ENCODE measurements at places on chromosomes 5 and 9.
A peak's percentile ranks its signal among the peaks of the same experiment; 100 is the strongest.

GRCh38 chr9:95570150-95570549 is 53.4 kb upstream of the PTCH1 start:
- DNase-seq, result peak; percentile 13

GRCh38 chr5:10663489-10664179 is 97.4 kb downstream of the DAP start:
- peak; percentile 61 for DNase-seq

DNA sequence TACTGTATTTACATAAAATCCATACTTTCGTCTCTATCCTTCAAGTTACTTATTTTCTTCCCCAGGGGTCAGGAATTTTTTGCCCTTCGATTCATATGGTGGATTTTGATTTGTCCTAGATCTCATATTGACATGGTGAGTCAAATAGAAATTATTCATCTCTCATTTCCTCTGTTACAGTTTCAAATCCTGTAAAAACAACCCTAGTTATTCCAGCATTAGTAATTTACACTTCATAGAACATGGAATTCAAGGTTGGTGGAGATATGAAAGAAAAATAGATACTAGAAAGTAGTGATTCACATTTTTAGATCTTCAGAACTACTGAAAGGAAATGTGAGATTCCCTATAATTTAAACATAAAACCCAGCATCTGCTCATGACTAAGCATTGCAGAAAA is 1331.0 kb upstream of the CDH9 start:
- DNase-seq, result no peak

GRCh38 chr9:86901511-86901910 is 45.8 kb downstream of the GAS1 start:
- no peak for DNase-seq

DNA sequence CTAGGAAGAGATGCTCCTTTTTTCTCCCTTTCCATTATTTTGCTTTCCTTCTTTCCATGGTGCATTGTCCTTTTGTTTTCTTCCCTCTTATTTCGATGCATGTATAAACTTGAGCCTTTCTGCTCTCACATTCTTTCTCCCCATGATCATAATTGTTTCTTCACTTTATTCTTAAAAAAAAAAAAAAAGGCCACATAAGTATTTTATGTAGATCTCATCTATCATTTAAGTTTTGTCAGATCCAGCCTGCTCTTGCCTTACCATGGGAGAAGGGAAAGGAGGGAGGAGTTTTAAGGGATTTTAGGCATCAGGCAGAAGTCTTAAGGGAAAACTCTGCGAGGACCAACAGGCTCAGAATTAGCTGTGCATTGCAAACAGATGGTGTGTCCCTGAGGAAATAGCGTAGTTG is 11.1 kb downstream of the TGFBR1 start:
- DNase-seq, result no peak

DNA sequence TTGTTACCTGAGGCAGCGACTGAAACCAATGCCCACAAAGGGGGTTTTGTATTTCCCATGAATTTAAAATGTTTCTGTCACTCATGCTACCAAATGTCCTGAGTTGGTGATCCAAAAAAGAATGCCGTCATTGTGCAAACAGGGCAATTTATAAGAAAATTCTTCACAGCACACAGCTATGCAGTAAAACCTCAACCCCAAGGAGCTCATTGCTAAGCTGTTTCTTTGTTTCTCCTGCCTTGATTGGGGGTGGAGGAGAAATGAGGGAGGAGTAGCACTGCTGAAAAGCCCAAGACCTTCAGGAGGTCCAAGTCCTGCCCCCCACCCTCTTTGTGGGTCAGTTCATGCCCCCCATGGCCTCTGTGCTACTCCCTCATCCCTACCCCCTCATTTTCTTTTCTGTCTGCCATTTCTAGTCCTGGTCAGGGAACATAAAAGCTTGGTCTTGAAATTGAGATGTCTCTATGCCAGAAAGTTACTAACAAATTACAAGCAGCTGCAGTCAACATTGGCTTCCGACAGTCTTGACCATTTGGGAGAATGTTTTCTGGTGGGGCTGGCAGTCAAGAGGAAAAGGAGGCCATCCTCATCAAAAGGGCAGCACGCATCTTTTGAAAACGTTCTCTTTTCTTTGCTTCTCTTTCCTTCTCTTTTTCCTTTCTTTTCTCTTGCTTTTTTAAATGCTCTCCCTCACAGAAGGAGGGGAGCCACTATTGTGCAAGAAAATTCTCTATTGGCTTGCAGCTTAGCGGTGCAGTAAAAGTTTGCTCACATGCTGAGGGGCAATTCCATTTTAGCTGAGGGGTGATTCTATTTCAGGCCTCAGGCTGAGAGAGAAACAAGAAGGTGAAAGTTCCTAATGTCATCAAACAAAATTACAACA is 133.3 kb downstream of the GCNT1 start:
- peak; percentile 69 for DNase-seq

GRCh38 chr5:74638544-74638969 is 2.0 kb downstream of the ENC1 start:
- no peak for DNase-seq

- peak; percentile 52 for DNase-seq
These were observed 245.4 kb downstream of the MPDZ start for GRCh38 chr9:13033959-13034693.

- DNase-seq, result no peak
These were observed 89.8 kb downstream of the ZNF354C start for GRCh38 chr5:179150011-179150410.

- no peak for DNase-seq
These were observed 94.1 kb downstream of the KCNIP1 start for GRCh38 chr5:170597872-170598271.

GRCh38 chr5:71977311-71977710 is 130.0 kb upstream of the MAP1B start:
- no peak for DNase-seq

- DNase-seq, result no peak
These were observed 8.4 kb downstream of the EEIG1 start for GRCh38 chr9:127972236-127972871.

DNA sequence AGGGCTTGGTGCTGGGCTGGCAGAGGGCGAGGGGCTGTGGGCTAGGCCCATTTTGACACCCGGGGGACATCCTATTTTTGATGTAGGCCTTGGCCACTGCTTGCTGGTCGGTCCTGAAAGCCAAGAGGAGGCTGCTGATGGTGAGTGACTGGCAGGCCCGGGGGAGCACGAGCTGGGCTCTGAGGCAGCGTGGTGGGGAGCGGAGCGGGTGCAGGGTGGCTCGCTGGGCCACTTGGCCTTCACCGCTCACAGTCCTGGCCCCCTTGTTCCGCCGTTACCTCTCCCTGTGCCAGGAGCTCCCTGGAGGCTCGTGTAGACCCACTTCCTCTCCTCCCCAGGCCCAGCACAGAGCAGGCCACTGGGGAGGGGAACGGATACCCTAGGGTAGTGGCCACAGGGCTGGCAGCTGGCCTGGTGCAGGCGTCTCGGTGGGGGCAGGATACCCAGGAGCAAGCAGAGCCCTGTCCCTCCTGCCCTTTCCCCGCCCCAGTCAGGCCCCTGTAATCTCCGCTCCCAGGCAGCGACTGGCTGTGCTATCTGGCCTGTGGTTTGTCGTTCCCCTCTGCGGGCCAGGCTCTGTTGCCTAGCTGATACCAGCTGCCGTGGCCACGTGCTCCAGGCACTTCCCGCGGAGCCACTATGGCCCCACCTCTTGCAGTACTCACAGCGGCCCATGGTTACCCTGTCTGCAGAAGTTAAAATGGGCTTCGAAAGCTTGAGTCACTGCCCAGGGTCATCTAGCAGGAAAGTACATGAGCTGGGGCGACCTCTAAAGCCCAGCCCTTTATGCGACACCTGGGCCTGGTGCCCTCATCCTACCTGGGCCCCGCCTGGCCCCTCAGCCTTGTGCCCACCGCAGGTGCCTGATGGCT is 11.7 kb upstream of the DOLPP1 start:
- no peak for DNase-seq

GRCh38 chr9:20619487-20620200 is 2.7 kb downstream of the MLLT3 start:
- DNase-seq, result peak; percentile 7

DNA sequence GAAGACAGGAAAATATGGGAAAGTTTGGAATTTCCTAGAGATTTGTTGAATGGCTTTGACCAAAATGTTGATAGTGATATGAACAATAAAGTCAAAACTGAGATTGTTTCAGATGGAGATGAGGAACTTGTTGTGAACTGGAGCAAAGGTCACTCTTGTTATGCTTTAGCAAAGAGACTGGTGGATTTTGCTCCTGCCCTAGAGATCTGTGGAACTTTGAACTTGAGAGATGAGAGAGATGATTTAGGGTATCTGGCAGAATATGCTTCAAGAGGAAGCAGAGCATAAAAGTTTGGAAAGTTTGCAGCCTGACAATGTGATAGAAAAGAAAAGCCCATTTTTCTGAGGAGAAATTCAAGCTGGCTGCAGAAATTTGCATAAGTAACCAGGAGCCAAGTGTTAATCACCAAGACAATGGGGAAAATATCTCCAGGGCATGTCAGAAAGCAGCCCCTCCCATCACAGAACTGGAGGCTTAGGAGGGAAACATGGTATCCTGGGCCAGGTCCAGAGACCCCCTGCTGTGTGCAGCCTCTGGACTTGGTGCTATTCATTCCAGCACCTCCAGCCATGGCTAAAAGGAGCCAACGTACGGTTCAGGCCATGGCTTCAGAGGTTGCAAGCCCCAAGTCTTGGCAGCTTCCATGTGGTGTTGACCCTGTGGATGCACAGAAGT is 114.3 kb upstream of the STARD4 start:
- no peak for DNase-seq

DNA sequence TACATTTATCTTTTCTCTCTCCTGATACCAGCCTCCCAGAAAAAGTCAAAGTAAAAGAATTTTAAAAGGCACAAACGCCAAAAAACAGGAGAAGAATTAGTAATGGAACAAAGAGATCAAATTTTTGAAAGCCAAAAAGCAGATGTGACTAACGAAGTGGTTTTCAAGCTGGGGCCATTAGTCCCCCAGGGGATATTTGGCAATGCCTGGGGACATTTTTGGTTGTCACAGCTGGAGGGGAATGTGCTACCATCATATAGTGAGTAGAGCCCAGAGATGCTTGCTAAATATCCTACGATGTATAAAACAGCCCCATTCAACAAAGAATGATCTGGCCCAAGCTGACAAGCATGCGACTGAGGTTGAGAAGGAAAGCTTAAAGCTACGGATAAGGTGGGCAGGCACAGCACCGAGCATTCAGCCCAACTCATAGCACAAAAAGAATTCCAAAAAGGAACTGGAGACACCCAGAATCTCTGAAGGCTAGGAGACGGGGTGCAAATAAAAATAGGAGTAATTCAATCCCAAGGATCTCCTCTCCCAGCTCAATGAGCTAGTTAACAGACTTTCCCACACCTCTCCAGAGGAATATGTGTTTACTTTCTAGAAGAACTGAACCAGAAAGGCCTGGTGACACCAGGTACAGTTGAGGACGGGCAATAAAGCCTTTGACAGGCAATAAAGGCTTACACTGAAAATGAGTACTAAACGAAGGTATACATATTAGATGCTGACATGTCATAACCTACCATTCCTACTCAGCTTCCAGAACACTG is 269.0 kb downstream of the DENND1A start:
- DNase-seq, result no peak

DNA sequence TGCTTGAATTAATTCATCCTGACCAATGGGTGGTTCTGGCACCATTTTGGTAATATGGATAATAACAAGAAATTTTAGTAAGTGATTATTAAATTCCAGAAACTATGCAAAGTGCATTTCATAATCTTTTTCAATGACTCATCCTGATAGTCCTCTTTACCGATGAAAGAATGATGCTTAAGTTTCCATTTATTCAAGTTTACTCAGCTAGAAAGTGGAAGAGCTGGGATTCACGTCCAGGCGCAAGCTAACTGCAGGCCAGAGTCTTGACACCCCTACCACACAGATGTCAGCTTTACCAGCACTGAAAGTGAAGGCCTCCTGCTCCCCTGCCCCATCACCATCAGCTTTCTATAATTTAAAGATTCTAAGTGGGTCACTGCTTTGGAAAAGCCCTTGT is 493.5 kb upstream of the WWC1 start:
- no peak for DNase-seq

- DNase-seq, result no peak
These were observed 43.1 kb downstream of the TRIO start for GRCh38 chr5:14186059-14186830.

- peak; percentile 49 for DNase-seq
These were observed 22.1 kb upstream of the TPD52L3 start for GRCh38 chr9:6305954-6306563.

GRCh38 chr5:177366528-177367322 is 9.0 kb downstream of the RGS14 start:
- DNase-seq, result peak; percentile 75

- no peak for DNase-seq
These were observed 93.7 kb downstream of the ARHGAP26 start for GRCh38 chr5:142863856-142864255.

GRCh38 chr5:72064801-72065570 is 42.3 kb upstream of the MAP1B start:
- DNase-seq, result no peak

DNA sequence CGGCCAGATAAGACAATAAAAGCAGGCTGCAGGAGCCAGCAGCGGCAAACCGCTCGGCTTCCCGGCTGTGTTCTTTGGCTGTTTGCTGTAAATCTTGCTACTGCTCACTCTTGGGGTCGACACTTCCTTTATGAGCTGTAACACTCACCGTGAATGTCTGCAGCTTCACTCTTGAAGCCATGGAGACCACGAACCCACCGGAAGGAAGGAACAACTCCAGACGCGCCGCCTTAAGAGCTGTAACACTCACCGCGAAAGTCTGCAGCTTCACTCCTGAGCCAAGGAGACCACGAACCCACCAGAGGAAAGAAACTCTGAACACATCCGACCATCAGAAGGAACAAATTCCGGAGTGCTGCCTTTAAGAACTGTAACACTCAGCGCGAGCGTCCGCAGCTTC is 451.7 kb downstream of the AGTPBP1 start:
- DNase-seq, result no peak

DNA sequence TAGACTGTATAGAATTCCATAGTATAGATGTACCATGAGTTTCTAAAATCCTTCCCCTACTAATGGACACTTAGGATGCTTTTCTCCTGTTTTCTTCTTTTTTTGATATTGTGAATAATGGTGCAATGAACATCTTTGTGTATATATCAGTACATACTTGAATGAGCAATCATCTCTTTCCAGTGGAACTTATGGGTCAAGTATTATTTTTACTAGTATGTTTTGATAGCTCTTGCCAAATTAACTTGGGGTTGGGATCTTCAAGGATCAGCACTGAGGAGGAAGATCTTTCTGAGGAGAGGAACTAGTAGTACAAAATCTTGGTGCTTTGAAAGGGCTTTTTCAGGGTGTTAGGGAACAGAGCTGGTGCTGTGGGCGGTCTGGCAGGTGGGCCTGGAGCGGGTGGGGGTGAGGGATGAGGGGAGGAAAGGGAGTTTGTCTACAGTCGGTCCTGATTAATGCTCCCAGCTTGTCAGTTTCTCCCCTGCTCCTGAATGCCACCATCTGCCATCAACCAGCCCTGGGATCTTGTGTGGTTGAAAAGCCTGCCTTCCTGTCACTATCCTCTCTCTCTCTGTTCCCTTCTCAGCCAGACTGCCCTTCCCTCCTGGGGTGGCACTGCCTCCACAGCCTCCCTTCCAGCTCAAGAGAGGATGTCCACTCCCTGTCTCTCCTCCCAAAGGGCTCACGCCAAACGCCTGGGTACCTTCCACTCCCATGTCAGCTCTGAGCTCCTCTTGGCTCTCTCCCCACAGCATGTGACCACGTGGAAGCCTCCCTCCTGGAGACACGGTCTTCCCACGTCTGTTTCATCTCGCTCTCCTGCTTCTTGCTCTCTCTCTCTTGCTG is 185.9 kb downstream of the DAB2IP start:
- peak; percentile 50 for DNase-seq

Data from fibroblast of gingiva (primary cell).